ENCODE measurements at places on chromosomes 4 and X.

DNA sequence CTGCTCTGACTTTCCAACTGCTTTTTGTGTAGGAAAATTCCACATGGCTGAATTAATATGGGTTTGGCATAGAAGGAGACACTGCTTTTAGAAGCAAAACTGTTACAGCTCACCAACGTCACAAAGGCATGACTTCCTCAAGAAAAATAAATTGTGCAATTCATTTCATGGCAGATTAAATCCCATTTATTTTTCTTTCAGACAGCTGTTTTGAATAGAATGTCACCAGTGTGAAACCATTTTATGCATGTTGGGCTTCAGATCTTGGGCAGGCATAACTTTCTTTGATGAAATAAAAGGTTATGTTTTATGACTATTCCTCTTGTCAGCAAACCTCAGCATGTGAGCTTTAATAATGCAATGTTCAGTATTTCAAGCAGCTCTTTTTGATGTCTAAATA is 542.8 kb downstream of the GALNTL6 start:
- no peak for DNase-seq

DNA sequence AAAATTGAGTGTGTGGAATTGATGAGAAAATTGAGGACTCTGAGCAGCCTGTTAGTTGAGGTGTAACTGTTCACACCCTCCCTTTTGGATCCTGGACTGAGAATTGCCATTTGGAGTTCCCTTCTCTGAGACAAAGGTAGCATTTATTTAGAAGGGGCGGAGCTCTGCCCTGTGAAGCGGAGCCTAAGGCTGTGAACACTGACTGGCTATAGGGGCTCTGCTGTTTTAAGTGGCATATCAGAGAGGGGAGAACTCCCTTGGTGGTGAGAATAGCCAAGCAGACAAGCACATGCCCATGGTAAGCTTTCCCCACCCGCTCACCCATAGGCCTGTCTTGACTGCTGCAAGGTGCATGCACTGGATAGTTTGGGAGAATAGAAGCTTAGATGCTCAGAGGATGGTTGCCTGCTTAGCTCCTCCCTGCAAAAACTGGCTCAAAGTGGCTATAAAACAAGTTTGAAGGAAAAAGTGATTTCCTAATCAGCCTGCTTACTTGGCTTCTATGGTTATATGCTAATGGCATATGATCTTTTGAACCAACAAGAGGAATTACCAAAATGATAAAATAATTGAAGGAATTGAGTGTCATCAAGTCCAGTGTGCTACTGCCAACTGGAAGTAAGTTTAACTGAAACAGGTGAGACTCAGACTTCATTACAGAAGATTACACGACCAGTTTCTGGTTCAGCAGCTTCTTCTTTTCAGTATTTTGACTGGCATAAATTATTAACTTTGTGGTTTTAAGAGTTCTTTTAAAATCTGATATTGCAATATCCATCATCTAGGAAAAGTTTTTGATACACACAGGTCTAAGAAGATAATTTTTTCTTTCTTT is 108.4 kb downstream of the AFF1 start:
- no peak for DNase-seq

GRCh38 chrX:139828033-139828432 is 104.8 kb downstream of the ATP11C start:
- no peak for DNase-seq

- DNase-seq, result no peak
Observed at GRCh38 chr4:2790583-2791517, 2.0 kb upstream of the SH3BP2 start.

DNA sequence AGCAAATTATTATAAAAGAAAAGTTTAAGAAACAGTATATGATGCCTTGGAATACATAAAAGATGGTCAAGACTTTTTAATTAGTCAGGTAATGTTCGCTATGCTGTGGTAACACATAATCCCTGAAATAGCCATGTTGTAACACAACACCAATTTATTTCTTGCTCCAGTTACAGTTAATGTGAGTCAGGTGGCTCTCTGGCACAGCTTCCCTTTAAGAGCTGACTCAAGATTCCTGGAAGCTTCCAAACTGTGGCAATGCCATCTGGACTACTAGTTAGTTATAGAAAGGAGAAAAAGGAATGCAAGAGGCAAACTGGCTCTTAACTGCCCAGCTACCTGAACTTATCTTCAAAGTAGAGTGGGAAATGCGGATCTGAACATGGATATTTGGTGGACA is 210.5 kb downstream of the CHM start:
- no peak for DNase-seq
